Skeletal muscle tissue (tissue), 5 donors: ENCODE measurements at places on chromosomes 13 and 19. TPM values are rescaled to one million over a fixed set of nuclear protein-coding genes. Genes with fewer than 3 reads are reported as not detected.

The FCHO1 gene
- 1.0 TPM for total RNA-seq

The EDNRB gene
- total RNA-seq = 13.0 TPM

The UBE2L5 gene
- total RNA-seq = not detected

The GRK1 gene
- total RNA-seq = not detected

The GZMM gene
- not detected for total RNA-seq

The GNG7 gene
- total RNA-seq = 1.6 TPM

The DACT3 gene
- 7.3 TPM for total RNA-seq

The KLK14 gene
- total RNA-seq = not detected

The NRTN gene
- total RNA-seq = not detected

The KCNK6 gene
- total RNA-seq = 1.6 TPM

The CGB5 gene
- total RNA-seq = not detected

The CLPTM1 gene
- total RNA-seq = 40.7 TPM

The ZNF888 gene
- total RNA-seq = 2.1 TPM

The LYPD5 gene
- not detected for total RNA-seq

The GSX1 gene
- not detected for total RNA-seq

The RNF17 gene
- total RNA-seq = 0.52 TPM

The SEMA6B gene
- total RNA-seq = 11.5 TPM

The LRRC63 gene
- not detected for total RNA-seq

The IGFL3 gene
- not detected for total RNA-seq

The RETN gene
- 3.7 TPM for total RNA-seq

The PSG3 gene
- not detected for total RNA-seq

The RASL11A gene
- 5.7 TPM for total RNA-seq

The KLC3 gene
- total RNA-seq = 0.52 TPM

The EPS8L1 gene
- total RNA-seq = 1.0 TPM

The ZNF329 gene
- 16.2 TPM for total RNA-seq

The C19orf73 gene
- total RNA-seq = not detected

The TUBB4A gene
- not detected for total RNA-seq

The ZNF709 gene
- total RNA-seq = 5.7 TPM

The IZUMO2 gene
- not detected for total RNA-seq

The MBD3L2 gene
- total RNA-seq = not detected

The ONECUT3 gene
- not detected for total RNA-seq

The ZNF667 gene
- 4.7 TPM for total RNA-seq

The CEACAM4 gene
- 1.0 TPM for total RNA-seq

The NLRP11 gene
- total RNA-seq = under 0.01 TPM

The ZNF665 gene
- 2.1 TPM for total RNA-seq

The OCEL1 gene
- 4.7 TPM for total RNA-seq

The PNMA8B gene
- 3.7 TPM for total RNA-seq

The ELAVL3 gene
- not detected for total RNA-seq

The S1PR5 gene
- 1.6 TPM for total RNA-seq

The FXYD5 gene
- 7.3 TPM for total RNA-seq

The GPR183 gene
- 4.7 TPM for total RNA-seq

The RAB3A gene
- 0.52 TPM for total RNA-seq

The CACNG7 gene
- total RNA-seq = not detected

The CEACAM8 gene
- 0.52 TPM for total RNA-seq

The TNFSF11 gene
- under 0.01 TPM for total RNA-seq

The ADGRE3 gene
- not detected for total RNA-seq

The ERICH4 gene
- total RNA-seq = not detected

The LPAR6 gene
- 22.4 TPM for total RNA-seq

The DAND5 gene
- total RNA-seq = not detected
